Stimulated activated CD4-positive, alpha-beta T cell treated with anti-CD3 and anti-CD28 coated beads, Interleukin-1b, Interleukin-23, amount 100 ng/mL, for 1 hour (primary cell): ENCODE measurements at places on chromosomes 3 and 15.

- DNase-seq, result no peak
Measured at GRCh38 chr3:190183121-190183520, 62.4 kb upstream of the P3H2 start.

GRCh38 chr3:197527569-197527968 lies 28.2 kb downstream of the BDH1 start:
- no peak for DNase-seq

- no peak for DNase-seq
Measured at GRCh38 chr3:16658004-16658924, 53.0 kb upstream of the DAZL start.

GRCh38 chr15:63950911-63951481 lies 95.3 kb downstream of the DAPK2 start:
- DNase-seq, result no peak

GRCh38 chr15:73385205-73385604 lies 16.4 kb upstream of the HCN4 start:
- DNase-seq, result no peak

DNA sequence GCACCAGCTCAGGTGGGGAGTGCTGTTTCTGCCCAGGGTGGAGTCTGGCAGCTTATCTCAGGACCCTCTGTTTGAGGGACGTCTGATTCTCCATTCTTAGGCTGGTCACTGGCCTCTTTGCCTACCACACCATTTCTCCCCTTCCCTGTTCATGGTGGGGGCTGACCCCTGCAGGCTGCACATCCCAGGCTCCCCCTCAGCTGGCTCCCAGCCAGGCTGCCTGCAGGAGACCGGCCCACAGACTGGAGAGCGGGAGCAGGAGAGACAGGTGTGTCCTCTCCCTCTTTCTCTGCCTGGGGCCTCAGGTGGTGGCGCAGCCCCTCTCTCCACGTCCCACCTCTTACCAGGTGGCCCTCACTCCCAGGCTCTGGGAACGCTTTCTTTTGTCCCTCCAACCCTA lies 60.8 kb downstream of the RAB11A start:
- DNase-seq, result no peak

GRCh38 chr15:97078591-97078990 lies 748.1 kb downstream of the NR2F2 start:
- no peak for DNase-seq

DNA sequence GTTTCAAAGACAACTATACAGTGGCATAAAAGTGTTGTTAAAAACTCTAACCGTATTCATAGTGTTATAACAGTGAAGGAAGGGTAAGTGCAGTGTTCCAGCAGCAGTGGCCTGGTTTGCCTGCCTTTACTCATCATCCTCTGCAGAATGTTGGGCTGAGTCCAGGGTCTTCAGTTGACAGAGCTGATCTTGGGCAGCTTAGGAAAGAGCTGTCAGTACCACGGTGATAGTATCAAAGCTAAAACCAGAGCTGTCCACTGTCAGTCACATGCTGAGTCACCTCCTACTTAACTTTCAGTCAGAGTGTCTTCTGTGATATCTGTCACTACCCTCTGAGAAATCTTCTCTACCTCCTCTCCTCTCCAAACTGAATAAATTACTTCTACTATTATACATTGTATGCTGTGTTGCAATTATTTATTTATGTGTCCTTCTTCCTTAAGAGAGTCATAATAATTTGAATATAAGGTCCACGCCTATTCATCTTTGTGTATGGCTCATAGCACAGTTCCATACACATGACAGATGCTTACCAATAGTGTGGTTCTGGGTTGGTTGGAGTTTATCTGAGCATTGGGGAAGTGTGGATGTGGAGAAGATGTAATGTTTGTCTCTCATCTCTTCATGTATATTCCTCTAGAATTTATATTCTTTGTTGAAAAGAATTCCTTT lies 242.1 kb downstream of the ZIC1 start:
- DNase-seq, result no peak

GRCh38 chr15:72774696-72775383 lies 8.7 kb downstream of the ADPGK start:
- DNase-seq, result no peak

- DNase-seq, result no peak
Measured at GRCh38 chr3:193921465-193921864, 214.5 kb upstream of the HES1 start.

- no peak for DNase-seq
Measured at GRCh38 chr3:67526246-67526645, 128.2 kb downstream of the SUCLG2 start.

DNA sequence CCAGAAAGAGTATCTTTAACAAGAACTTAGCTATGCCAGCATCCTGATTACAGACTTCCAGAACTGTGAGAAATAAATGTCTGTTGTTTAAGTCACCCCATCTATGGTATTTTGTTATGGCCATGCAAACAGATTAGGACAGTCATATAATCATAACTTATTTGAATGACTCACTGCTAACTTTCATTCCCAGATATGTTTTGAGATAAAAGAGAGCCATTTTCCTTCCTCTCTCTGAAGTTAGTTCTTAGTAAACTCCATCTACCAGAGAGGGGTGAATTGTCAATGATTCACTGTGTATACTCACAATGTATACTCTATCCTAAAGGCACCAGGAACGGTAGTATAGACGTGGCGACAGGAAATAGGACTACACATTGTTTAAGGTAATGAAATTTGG lies 179.4 kb upstream of the DPH6 start:
- no peak for DNase-seq

- DNase-seq, result no peak
Measured at GRCh38 chr15:40785814-40786213, 16.0 kb downstream of the C15orf62 start.

GRCh38 chr3:56612146-56612545 lies 55.2 kb downstream of the CCDC66 start:
- DNase-seq, result no peak

GRCh38 chr3:69847303-69847702 lies 108.0 kb downstream of the MITF start:
- DNase-seq, result no peak

DNA sequence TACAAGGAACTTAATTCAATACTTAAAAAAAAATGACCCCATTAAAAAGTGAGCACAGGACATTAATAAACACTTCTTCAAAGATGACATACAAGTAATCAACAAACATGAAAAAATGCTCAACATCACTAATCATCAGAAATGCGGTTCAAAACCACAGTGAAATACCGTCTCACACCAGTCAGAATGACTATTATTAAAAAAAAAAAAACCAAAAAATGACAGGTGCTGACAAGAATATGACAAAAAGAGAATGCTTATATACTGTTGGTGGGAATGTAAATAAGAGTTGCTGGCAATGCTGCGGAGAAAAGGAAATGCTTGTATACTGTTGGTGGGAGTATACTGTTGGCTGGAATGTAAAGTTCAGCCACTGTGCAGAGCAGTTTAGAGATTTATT lies 358.3 kb upstream of the CBLB start:
- no peak for DNase-seq

DNA sequence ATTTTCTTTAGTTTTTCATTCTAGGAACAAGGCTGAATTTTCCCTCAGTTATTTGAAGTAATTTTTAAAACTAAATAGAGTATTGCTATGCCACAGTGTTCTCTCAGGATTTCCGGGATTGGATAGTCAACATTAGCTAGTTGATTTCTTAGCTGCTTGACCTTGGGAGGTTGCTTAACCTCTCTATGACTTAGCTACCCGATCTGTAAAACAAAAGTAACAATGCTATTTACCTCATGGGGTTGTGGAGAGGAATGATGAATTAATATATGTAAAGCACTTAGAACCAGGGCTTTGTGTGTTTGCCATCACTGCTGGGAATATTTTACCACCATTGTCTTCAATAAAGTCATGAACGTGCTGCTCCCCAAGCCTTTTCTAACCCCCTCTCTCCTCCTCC lies 57.5 kb downstream of the SNRK start:
- DNase-seq, result no peak

- no peak for DNase-seq
Measured at GRCh38 chr3:43766672-43767465, 76.1 kb downstream of the ABHD5 start.

GRCh38 chr3:69541711-69542088 lies 155.8 kb upstream of the FRMD4B start:
- no peak for DNase-seq

DNA sequence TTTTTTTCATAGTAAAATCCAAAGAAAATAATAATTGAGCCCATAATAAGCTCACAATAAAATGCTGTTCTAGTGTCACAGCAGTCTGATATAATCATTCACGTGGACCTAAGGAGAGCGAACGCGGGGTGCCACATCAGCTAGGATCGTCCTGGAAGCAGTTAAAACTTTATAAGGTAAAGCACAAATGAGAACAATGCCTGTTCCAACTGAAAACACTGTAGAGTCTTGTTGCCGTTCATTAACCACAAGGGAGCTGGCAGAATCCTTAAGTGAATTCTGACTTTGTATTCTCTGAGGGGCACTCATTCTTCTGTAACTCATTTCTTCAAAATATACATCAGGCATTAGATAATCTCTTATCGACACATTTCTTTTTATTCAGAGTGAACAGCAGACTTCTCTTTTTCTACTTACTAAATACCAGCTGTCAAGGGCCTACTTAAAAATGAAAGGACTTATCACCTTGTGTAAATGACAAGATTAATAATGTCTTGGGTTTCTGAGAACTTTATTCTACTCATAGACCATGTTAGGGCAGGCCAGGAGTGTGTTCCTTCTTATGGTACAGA lies 524.6 kb downstream of the MECOM start:
- DNase-seq, result no peak

GRCh38 chr15:78944669-78945407 lies at the start of gene CTSH:
CTSH (minus strand) TSS chr15:78945046; CDS start chr15:78944981, 65 bp downstream.
- DNase-seq, result peak; percentile 36

- no peak for DNase-seq
Measured at GRCh38 chr15:92049290-92049989, 195.9 kb downstream of the SLCO3A1 start.

- no peak for DNase-seq
Measured at GRCh38 chr3:136171097-136171542, 25.0 kb downstream of the MSL2 start.

DNA sequence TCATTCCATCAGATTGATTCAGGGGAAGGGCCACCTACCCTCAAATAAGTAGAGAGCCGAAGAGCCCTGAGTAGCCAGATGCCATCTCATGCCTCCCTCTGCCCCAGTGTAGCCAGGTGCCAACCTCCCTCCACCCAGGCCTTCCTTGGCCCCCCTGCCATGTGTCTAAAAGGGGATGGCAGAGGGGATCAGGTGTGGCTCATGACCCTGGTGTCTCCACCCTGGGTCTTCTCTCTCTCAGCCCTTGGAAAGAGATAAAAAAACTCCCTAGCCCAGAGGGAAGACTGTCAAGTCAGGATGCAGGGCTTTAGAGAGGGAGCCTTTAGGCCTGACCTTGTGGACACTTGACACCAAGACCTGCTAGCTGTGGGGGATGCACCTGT lies 5.2 kb downstream of the GRM2 start:
- DNase-seq, result no peak

- DNase-seq, result no peak
Measured at GRCh38 chr15:28086175-28086703, 12.9 kb downstream of the OCA2 start.

DNA sequence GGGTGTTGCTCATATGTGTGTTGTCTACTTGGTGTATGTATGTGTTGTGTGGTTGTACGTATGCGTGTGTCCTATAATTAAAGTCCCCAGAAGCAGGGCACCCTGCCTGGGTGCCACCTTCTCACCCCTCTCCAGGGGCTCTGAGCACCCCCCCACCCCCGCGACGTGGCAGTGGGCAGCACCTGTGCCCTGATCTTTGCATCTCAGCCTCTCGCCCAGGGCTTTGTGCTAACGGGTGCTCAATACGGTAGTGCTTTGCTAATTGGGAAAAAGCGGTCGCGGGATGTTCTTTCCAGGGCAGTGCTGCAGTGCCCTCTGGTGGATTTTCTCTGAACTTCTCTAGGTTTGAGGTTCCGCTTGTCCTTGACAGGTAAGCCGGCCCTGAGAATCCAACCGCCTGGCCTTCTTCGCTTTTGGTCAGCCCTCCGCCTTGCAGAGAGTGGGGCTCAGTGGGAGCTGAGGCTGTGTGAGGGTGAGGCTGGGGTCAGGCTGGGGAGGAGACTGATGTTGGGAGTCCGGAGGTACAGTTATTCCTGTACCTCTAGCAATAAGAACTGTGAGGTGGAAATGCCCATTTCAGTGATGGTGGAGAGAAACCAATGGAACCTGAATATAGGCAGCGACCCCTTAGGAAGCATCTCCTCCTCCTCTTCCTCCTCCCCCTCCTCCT lies 17.6 kb upstream of the EPHB3 start:
- DNase-seq, result peak; percentile 50

- DNase-seq, result no peak
Measured at GRCh38 chr3:178181784-178182183, 354.5 kb upstream of the KCNMB2 start.

DNA sequence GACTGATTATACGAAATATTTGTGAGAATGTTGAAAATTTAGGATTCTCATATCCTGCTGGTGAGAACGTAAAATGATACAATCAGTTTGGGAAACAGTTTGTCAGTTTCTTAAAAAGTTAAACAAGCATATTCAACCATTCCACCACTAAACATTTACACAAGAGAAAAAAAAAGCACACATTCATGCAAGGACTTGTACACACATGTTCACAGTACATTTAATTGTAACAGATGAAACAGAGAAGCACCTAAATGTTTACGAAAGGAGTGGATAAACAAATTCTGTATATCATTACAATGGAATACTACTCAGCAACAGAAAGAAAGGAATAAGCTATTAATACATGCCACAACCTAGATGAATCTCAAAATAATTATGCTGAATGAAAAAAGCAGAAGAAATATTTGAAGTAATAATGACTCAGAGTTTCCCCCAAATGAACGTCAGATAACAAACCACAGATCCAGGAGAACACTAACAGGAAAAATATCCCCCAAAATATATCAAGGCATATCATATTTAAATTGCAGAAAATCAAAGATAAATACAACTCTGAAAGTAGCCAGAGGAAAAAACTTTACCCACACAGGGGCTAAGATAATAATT lies 14.3 kb downstream of the ANKRD28 start:
- DNase-seq, result no peak

- DNase-seq, result no peak
Measured at GRCh38 chr15:81941479-81941878, 104.3 kb downstream of the MEX3B start.

GRCh38 chr15:89964232-89964954 lies 36.7 kb upstream of the ZNF710 start:
- DNase-seq, result no peak

DNA sequence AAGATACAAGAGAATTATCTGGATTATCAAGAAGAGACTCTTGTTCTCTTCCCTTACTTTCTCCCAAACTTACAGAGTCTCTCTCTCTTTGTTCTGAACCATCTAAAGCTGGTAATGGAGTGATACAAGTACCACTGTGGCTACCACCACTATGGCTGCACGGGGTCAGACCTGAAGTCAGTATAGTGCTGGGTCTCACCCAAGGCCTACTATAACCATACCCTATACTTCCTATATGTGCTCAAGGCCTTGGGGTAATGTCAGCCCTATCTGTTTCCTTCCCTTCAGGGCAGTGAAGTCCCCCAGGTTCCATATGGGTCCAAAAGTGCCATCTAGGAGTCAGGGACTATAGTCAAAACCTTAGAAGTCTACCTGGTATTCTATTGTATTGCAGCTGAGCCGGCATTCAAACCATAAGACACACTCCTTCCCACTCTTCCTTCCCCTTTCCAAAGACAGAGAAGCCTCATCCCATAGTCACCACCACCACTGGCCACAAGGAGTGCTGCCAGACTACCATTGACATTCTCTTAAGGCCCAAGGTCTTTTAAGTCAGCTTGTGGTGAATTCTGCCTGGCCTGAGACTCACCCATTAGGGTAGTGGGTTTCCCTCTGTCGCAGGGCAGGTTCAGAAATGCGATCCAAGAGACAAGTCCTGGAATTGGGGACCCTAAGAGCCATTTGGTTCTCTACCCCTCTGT lies 615.0 kb upstream of the NECTIN3 start:
- DNase-seq, result no peak

GRCh38 chr3:159829056-159829455 lies 159.6 kb upstream of the IL12A start:
- no peak for DNase-seq
